Stimulated activated CD8-positive, alpha-beta memory T cell treated with anti-CD3 and anti-CD28 coated beads, Interleukin-15, amount 100 ng/mL, for 24 hours (primary cell): ENCODE measurements at places on chromosomes 7 and 10.

DNA sequence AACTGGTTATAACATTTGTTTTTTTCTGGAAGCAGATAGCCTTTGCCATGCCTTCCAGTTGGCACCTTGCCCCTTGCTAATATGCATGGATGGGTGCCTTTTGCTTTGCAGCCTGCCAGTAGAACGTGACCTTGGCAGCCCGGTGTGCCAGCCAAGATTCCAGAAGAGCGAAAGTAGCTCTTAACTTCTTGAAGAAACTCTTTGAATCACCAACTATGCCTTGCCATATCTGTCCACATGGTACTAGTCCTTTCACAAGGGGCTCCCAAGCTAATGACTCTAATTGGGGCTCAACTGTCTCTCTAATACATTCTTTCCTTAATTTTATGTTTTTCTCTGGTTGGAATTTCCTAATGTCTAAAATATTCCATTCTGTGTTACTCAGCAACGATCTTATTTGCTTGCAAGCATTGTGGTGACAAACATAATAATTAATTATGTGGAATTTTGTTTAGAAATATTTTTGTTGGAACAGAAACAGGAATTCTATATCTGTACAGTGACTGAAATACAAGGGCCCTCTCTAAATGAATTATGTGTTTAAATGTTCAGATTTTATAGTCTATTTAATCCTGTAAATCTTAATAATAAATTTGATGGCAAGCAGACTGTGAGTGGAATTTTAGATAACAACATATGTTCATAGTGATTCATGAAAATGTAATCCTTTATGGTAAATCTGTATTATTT is 45.8 kb downstream of the HDAC9 start:
- no peak for DNase-seq

- DNase-seq, result no peak
Measured at GRCh38 chr7:901388-902154, 25.2 kb downstream of the GET4 start.

DNA sequence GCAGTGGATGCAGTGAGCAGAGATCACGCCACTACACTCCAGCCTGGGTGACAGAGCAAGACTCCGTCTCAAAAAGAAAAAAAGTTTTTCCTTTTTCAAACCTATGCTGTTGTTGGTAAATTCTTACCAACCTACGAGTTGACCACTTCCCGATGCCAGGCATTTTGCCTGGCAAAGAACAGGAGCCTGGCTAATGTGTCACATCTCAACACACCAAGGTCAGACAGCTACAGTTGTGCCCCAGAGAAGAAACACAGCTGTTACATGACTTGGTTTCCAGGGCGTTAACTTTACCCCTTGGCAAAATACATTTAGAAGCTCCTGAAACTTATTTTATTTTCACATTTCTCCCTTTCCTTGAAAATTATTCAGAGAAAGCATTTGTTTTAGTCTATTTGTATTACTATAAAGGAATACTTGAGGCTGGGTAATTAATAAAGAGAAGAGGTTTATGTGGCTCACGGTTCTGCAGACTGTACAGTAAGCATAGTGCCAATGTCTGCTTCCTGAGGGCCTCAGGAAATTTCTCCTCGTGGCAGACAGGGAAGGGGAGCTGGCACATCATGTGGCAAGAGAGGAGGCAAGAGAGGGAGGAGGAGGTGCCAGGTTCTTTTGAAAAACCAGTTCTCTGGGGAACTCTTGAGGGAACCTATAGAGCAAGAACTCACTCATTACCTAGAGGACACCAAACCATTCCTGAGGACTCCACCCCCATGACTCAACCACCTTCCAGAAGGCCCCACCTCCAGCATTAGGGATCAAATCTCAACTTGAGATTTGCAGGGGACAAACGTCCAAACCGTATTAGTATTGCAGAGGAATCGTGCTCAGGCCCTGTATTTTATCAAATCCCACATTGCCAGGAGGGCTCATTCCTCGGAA is 83.3 kb downstream of the PAXIP1 start:
- no peak for DNase-seq

DNA sequence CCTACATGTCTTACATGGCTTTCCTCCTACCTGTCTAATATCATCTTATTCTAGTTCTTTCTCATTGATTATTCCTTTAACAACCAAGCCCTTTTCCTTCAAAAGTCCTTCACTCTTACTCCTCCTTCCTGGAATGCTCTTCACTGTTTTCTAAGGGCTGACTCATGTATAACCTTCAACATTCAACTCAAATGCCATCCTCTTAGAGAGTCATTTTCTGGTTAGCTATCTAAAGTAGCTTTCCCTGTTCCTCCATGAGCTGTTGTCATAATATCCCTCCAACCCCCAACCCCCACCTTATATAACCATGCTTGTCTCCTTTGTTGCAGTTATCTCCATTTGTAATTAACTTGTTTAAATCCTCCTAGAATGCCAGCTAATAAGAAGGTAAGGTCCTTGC is 286.8 kb downstream of the ADK start:
- DNase-seq, result no peak

DNA sequence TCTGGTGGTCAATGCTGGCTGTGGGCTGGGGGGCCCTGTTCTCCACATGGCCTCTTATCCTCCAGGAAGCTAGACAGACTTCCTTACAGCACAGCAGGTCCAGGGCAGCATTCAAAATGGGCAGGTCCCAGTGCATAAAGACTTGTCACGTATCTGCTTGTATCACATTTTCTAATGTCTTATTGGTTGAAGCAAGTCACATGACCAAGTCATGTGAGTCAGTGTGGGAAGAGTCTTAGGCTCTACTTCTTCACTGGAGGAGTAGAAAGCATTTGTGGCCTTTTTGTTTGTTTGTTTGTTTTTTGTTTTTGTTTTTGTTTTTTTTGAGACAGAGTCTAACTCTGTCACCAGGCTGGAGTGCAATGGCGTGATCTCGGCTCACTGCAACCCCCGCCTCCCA is 104.7 kb downstream of the COL13A1 start:
- no peak for DNase-seq

DNA sequence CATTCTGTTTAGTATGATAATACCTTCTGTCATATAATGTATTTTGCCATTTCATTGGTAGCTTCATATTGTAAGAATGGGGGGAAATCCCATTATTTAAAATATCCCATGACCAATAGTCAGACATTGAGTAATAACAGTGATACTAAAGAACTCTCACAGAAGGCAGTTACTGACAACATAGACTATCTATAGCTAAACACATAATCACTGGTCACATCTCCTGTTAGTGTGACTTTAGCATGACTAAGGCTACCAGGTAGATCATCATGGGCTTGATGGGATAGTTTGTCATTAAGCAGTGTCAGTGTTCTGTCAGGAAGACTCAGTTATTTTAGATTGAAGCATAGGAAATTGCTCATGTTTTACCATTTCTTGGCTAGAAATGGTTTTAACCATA is 16.4 kb downstream of the OPN1SW start:
- DNase-seq, result no peak

- DNase-seq, result no peak
Measured at GRCh38 chr10:129756912-129757901, 206.9 kb downstream of the EBF3 start.

GRCh38 chr10:125114761-125115391 is 45.5 kb downstream of the CTBP2 start:
- DNase-seq, result no peak

DNA sequence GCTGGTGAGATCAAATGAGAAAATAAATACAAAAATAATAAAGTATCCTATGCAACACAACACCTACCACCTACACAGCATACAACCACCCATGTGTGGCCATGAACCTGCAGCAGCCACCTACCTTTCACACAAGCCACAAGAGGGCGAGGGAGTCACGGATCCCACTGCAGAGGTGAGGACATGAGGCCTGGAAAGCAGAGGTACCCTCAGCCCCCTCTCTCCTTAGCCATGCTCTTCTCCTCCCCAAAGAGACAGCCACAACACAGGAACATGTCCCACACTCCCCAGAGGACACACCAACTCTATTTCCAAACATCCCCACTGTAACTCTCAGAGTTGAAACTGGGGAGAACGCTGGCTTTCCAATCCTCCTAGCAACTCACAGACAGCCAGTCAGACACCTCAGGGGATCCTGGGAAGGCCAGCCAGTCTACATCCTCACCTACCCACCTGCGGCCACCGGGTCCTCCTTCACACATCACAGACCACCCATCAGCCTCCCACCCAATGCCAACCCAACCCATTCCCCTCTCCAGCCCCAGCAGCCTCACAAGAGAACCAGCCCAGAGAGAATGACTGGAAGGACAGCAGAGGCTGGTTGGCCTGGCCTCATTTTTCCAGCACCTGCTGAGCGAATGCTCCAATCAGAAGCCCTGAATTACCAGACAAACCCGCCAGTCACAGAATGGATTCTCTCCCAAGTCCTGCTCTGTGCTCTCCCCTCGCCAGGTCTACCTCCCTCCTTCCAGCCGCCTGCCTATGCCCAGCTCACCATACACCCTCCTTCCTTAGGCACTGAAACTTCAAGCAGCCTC is 18.4 kb downstream of the DLG5 start:
- DNase-seq, result no peak

GRCh38 chr10:69883310-69884023 is 81.8 kb downstream of the COL13A1 start:
- DNase-seq, result no peak

DNA sequence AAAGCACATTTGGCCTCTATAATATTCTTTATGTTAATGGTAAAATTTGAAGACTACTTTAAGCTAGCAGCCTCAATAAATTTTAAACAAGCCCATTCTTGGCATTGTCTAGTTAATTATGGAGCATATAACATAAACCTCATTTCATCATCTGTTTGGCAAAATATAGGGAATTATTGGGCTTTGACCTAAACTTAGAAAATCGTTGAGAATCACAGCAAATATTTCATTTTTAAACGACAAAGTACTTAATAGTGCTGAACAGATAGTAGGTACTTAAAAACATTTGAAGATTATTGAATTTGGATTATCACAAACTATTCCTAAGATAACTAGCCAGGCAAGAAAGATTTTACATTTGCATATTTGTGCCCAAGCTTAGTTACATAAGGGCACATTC is 73.4 kb downstream of the AGMO start:
- DNase-seq, result no peak
